Astrocyte of the spinal cord (primary cell): ENCODE measurements at places on chromosomes 11 and 22.

DNA sequence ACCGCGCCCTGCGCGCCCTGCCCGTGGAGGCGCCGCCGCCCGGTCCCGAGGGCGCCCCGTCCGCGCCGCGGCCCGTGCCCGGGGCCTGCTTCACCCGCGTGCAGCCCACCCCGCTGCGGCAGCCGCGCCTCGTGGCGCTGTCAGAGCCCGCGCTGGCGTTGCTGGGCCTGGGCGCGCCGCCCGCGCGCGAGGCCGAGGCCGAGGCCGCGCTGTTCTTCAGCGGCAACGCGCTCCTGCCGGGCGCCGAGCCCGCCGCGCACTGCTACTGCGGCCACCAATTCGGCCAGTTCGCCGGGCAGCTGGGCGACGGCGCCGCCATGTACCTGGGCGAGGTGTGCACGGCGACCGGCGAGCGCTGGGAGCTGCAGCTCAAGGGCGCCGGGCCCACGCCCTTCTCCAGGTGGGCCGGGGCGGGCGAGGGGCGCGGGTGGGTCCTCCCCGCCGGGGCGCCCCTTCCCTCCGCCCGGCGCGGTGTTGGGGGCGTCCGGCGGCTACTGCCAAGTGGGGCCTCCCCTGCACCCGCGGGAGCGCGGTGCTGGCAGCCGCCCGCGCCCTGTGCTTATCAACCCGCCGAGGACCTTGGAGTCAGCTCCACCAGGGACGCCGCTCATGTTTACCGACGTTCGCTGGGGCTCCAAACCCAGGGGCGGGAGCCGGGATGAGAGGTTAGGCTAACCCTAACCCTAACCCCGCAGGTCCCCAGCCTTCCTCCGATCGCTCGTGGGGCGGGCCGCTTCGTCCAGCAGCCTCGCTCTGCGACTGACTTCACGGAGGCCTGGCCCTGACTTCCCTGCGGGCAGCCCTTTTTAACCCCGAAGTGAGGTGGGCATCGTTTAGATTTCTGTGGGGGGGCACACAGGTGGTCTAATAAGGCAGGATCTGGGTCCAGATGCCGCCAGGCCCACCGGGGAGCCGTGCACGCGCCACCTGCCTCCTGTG, 649 bp downstream of the SELENOO start:
- no peak for DNase-seq

DNA sequence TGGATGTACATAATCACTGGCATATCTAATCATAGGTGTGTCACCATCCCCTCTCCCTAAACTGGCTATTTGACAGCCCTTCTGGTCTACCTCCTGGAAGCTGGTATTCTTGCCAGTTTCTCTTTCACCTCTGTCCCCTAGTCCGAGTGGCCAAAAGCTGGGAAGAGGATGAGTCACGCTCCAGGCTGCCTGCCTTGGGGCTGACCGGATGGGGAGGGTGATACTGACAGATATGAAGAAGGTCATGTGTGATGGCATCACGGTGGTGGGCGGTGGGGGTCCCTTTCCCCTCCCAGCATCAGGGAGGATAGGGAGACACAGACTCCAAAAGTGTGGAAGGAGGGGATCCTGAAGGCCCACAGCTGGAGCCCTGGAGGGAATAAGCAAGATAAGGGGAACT, 4.8 kb downstream of the OAF start:
- DNase-seq = peak; percentile 43

- peak; percentile 91 for DNase-seq
Observed at GRCh38 chr11:65493367-65494176, 5.3 kb upstream of the MALAT1 start.

DNA sequence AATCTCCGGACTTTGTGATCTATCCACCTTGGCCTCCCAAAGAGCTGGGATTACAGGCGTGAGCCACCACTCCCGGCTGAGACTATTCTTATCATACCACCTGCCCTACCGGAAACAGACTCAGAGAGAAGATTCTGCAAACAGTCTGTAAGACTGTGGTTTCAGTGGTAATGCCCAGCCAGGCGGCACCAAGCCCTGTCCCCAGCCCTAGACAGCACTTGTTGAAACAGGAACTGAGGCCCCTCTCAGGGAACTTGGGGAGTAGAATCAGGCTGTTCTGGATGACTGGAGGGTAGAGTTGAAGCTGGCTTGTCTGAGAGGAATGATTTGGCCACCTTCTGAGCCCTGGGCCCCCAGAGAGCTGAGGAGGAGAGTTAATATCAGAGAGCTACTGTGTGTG, 1.3 kb upstream of the INSC start:
- no peak for DNase-seq

GRCh38 chr11:16778876-16779275, 40.4 kb downstream of the C11orf58 start:
- no peak for DNase-seq

DNA sequence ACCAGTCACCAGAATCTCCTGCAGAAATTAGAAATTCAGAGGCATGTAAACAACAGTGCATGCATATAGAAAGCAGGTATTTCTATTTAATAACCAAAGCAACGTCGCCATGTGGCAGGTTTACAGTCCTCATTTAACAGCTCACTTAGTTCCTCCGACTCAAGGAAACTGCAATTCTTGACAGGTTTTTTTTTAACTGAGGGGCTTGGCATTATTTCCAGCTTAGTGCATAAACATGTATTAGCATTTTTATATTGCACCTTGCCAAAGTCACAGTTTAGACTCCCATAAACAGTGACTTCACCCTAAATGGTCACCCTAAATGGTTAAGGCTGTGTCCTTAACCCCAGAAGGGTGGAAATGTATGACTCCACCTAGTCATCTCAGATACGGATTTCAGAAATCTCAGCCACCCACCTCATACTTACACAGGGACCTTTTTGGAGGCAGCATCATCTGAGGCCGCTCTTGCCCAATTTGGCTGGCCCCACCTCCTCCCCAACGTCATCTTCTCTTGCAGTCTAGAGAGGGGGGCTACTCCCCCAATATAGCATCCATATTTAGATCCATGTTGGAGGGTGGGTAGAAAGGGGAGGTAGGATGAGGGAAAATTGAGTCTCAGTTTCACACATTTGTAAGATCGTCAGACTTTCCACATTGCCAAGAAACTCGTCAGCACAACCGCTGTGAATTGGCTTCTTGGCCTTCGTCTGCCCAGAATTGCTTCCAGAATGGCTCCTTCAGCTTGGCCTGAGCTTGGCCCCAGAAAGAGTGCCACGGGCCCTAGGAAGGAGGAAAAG, 31.8 kb upstream of the SLC35C1 start:
- no peak for DNase-seq

DNA sequence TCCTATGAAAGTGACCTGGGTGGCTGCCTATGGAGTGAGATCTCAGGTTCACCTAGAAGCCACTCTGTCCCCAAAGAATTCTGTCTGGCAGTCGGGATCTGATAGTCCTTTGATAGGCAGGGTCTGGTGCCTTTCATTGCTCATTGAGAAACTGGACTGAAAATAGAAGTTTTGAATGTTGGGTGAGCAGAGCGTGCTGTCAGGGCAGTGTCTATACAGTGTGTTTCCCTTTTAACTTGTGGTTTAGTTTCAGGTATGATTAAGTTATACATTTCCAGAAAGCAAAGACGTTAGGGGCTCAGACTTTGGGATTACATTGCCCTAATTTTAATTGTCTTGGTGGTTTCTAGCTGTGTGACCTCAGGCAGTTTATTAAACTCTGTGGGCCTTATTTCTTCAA, 111.3 kb upstream of the PAX6 start:
- DNase-seq = no peak

GRCh38 chr11:37333345-37333744, 735.3 kb upstream of the RAG2 start:
- DNase-seq = no peak

GRCh38 chr11:95716266-95716665, 73.3 kb downstream of the FAM76B start:
- DNase-seq = peak; percentile 52

DNA sequence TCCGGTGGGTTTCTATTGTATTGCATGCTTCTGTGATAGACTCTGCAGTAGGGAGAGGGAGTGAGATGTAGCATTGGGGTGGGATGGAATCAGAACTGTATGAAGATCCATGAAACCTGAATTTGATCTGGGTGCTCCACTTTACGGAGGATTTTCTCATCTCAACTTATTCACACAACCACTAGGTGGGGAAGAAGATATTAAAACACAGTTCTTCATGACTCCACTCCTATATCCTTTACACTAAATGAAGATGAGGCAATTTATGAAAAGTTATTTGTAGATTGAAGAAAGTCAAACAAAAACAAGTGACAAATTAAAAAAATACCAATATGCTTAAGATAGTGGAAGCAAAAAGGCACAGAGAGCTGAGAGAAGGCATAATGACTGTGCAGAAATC, 92.6 kb upstream of the PDGFD start:
- peak; percentile 3 for DNase-seq

GRCh38 chr11:3183523-3183922, 18.4 kb upstream of the OSBPL5 start:
- DNase-seq = no peak

- DNase-seq = peak; percentile 25
Observed at GRCh38 chr11:77191823-77192495, 63.9 kb downstream of the MYO7A start.

GRCh38 chr11:67534070-67534679, 10.9 kb upstream of the CABP2 start:
- peak; percentile 31 for DNase-seq

GRCh38 chr11:16087886-16088285, 268.5 kb downstream of the SOX6 start:
- DNase-seq = no peak

DNA sequence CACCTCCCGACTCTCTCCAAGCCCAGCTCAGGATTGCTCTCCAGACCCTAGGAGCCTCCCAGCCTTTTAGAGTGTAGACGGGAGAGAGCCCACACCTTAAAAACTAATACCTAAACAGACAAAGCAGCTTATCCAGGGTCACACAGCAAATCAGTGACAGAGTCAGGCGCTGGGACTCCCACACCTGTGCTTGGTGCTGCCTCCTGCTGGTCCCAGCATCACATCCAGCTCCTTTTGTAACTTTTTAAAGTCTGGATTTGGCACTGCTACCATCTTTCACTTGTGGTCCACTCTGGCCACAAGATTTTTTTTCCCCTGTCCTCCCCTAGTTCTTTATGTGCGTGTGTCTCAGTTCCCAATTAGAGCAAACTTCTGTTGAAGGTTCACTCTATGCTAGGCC, 4.7 kb downstream of the ANO1 start:
- no peak for DNase-seq

DNA sequence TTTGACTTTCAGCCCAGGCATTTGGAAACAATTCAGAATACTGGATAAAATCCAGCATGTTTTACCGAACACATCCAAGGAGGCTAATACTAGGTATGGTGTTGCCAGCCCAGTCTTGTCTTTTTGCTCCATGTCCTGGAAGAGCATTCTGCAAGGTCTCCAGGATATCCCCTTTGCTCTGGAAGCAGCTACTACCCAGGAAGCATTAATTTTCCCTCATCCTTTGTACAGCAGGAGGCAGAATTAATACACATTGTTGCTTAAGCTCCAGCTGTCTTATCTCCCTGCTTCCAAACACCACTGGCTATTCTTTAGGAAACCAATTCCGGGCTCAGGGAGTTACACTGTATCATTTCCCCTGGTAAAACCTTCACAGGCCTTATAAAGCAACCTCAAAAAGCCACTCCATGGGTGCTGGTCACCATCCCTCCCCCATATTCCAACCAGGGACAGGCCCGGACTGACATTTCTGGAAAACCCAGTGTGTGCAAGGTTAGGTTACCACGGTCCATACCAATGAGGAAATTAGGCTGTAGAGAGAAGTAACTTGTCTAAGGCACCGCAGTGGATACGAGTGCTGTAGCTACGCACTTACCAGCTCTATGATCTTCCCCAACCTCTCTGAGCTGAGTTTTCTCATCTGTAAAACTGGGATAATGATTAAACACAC, 1.5 kb upstream of the UBASH3B start:
- DNase-seq = peak; percentile 11

GRCh38 chr22:39577366-39577765, 6.8 kb downstream of the CACNA1I start:
- no peak for DNase-seq

DNA sequence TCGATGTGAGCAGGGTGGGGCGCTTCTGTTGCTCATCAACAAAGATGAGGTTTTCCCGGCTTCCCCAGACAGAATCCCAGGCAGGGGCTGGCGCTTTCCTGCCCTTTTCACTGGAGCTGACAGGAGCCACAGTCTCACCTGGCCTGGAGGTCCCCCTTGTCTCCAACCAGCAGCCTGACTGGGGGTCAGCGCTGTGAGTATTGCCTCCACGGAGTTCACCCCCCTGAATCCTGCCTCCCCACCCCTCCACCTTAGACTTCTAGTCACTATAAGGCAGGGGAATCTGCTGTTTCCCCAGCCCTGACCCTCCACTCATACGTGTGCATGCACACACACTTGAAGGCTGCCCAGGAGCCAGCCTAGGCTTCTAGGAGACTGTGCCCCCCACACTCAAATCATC, 58.8 kb upstream of the LYVE1 start:
- no peak for DNase-seq

GRCh38 chr11:119594639-119595249, 134.3 kb downstream of the NECTIN1 start:
- peak; percentile 81 for DNase-seq

DNA sequence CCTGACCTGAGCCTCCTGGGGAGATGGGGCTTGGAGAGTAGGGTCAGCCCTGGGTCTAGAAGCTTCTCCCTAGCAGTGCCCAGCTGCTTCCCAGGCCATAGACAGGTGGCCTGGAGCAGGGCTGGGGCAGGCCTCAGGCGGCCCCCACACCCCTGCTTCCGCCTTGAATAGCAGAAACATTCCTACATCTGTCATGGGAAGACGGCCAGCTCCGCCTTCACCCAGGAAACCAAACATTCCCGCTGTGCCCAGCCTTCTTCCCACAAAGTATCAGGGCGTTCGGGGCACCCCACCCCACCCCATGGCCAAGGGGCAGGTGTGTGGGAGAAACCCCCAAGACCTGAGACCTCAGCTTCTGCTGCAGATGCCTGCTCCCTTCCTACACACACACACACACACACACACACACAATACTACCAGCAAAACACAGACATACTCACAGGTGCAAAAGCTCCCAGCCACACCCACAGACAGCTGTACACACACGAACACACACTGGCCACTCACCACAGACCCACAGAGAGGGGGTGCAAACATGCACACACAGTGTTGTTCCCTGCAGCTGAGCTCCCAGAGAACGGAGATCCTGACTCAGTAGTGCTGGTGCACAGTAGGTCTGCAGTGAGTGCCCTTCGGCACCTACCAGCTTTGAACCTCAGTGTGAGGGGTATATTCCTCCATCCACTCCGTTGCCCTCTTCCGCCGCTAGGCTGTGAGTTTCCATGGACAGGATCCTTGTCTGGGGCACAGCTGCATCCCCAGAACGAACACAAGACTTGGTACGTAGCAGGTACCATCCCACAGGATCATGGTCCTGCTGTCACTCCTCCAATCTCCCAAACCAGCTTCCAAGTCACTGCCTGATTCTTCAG, 37.4 kb downstream of the PDGFB start:
- peak; percentile 35 for DNase-seq
